ENCODE measurements at places on chromosomes 7 and 10.

DNA sequence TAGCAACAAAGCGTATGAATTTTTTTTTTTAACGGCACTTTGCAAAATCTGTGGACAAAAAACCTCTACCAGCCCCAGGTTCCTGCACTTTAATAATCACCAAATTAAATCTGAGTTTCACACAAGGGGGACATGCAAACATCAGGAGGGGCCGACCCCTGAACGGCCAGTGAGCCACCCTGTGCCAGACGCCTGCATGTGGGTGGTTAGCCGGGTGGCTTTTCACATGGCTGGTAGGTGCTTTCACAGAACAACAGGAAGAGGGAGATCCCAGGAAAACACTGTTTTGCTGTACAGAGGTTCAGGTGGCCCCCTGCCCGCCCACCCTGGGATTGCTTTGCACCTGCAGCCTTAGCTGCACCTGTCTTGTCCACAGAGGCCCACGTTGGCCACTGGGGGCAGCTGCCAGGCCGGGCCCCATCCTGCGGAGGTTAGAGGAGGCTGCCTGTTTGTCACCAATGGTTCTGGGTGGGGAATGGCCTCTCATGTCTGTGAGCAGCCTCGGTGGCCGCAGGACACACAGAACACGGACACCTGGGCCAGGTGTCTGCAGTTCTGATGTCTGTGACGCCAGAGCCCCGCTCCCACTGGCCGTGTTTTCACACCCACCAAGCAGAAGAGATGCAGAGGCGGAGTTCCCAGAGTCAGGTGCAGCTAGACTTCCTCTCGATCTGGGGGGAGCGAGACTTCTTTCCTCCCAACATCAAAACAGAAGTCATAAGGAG, 107.7 kb downstream of the FAM53B start:
- DNase-seq = no peak

GRCh38 chr7:29798422-29798821, 7.9 kb upstream of the WIPF3 start:
- DNase-seq = no peak

- DNase-seq = no peak
Observed at GRCh38 chr7:25148772-25149575, 23.9 kb upstream of the CYCS start.

DNA sequence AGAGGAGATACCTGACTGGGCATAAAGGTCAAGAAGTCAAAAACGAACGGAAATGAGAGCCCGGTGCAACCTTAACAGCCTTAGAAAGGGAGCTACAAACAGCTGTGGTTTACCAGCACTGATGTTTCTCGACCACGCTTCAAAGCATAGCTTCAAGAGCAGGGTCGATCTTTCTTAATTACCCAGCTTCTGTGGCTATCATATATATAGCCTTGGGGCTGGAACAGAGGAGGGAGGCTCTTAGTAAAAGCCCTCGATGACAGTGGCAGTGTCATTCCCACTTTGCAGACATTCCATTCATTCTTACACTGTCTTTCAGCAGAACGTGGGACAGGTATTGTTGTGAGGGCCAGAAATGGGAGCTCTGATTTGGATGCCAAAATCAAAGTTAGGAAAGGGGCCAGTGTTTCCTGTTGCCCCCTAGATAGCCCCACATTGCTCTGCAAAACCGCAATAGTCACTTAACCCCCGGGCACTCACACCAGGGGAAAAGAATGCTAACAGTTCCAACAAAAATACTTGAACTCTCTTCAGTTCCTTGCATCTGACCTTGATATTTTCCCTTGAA, 141.5 kb downstream of the MTPAP start:
- no peak for DNase-seq

DNA sequence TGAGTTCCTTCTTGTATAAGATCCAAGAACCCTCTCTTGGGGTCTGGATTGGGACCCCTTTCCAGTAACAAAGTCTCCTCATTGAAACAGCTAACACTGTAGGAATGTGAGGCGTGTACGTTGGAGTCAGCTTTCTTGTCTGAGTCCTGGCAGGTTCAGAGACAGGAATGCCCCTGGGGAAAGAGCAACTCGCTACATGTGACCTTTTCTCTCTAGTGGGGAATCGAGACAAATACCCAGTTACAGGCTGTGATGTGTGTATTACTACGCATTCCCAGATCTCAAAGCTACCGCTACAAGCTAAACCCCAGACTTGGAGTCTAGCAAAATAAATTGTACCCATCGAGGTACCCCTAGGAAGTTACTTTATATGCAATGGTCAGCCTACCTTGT, 85.6 kb upstream of the FRMD4A start:
- no peak for DNase-seq

DNA sequence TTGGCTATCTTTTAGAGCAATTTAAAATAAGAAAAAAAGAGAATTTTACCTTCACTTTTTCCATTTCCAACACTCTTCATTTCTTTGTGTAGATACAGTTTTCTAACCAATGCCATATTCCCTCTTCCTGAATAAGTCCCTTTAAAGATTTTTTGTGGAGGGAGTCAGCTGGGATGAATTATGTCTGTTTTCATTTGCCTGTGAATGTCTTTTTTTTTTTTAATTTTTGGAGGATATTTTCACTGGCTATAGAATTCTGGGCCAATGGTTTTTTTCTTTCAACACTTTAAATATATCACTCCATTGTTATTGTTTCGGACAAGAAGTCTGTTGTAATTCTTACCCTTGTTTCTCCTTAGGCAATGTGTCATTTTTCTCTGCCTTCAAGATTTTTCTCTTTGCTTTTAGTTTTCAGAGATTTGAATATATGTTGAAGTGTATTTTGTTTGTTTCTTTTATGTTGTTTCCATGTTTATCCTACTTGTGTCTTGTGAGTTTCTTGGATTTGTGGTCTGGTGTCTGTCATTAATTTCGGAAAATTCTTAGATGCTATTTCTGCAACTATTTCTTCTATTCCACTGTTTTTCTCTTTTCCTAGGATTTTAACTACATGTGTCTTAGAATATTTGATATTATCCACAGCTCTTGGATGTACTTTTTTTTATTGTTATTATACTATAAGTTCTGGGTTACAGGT, 20.0 kb upstream of the CXCL12 start:
- no peak for DNase-seq

- no peak for DNase-seq
Observed at GRCh38 chr10:117734731-117735405, 192.3 kb downstream of the EMX2 start.

- no peak for DNase-seq
Observed at GRCh38 chr10:26857991-26858706, 2.6 kb downstream of the ABI1 start.

DNA sequence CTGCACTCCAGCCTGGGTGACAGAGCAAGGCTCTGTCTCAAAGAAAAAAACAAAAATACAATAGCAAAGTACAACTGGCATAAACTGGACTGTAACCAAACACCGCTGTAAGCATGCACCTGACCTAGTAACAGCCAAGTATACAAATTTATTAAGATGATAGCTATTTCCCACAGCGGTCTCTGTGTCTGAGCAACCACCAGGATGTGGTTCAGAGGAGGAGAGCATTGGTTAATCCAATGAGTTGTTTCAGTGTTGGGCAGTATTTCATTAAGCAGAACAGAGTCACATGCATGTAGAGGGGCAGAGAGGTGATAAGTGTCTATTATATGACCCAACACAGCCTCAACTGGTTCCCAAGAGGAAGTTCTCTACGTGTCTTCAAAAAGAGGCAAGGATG, 4.0 kb downstream of the SLC16A12 start:
- DNase-seq = no peak

GRCh38 chr10:83849150-83849549, 290.2 kb upstream of the GHITM start:
- no peak for DNase-seq

DNA sequence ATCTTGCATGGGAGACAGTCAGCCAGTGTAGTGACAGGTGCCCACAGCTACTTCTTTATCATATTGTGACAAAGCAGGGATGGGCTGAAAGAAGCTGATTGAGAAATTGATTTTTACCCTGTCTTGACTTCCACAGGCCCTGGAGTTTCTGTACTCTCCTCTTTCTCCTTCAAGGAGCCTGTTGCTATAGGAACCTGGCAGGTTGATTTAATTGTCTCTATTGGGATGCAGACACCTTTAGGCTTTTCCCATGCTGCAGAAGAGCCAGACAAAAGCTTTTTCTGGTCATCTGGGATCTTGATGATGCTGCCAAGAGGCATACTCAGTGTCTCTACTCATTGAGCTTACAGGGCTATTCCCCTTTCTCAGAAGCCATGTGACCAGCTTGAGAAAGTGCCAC, 754.8 kb downstream of the KCNMA1 start:
- DNase-seq = no peak

GRCh38 chr7:143492043-143492471, 14.4 kb downstream of the TAS2R41 start:
- DNase-seq = no peak

DNA sequence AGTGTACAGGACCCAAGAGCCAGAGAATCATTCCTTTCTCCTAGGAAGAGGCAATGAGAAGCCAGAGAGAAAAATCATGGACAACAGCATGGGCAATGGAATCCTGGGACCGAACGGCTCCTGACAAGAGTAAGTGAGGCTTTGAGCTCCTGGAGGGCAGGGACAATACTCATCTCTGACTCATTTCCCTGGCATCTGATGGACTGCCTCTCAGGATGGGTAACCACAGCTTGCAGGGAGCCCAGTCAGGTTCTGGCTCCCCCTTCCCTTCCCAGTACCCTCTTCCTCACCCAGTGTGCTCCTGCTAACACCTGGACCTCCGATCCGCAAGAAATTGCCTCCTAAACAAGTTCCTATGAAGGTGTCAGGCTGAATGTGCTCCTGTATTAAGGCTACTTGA, 51.2 kb upstream of the SORCS3 start:
- DNase-seq = no peak

DNA sequence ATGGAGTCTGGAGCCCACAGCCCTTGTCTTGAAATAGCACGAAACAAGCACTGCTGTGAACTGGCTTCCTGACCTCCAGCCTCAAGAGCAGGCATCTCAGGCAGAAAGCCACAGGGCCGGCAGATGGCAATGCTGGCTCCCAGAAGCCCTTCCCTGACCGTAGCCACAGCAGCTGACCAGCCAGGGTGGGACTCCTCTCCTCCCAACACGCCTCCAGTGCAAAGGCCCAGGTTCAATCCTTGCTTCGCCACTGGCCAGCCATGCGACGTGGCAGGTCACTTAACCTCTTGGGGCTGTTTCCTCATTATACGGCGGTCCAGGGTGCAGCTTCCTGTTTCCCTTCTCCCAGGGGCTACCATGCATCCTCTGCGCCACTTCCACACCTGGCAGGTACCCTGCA, 12.8 kb downstream of the PRKAG2 start:
- DNase-seq = no peak

DNA sequence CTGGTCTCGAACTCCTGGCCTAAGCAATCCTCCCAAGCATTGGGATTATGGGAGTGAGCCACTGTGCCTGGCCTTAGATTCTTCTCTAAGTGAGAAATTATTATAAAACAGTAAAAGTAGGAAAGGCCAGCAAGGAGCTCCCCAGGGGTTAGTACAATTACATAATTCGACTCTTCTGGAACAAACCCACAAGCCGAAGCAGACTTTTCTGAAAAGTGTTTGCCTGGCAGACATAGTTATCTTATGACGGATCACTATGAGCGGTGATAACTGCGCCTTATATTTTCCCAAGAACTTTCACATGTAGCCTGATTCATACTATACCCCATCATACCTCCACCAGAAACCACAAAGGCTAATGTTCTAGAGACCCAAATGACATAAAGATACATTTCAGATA, 30.2 kb upstream of the SH3PXD2A start:
- DNase-seq = no peak

- no peak for DNase-seq
Observed at GRCh38 chr10:79129361-79129997, 60.7 kb downstream of the ZMIZ1 start.

DNA sequence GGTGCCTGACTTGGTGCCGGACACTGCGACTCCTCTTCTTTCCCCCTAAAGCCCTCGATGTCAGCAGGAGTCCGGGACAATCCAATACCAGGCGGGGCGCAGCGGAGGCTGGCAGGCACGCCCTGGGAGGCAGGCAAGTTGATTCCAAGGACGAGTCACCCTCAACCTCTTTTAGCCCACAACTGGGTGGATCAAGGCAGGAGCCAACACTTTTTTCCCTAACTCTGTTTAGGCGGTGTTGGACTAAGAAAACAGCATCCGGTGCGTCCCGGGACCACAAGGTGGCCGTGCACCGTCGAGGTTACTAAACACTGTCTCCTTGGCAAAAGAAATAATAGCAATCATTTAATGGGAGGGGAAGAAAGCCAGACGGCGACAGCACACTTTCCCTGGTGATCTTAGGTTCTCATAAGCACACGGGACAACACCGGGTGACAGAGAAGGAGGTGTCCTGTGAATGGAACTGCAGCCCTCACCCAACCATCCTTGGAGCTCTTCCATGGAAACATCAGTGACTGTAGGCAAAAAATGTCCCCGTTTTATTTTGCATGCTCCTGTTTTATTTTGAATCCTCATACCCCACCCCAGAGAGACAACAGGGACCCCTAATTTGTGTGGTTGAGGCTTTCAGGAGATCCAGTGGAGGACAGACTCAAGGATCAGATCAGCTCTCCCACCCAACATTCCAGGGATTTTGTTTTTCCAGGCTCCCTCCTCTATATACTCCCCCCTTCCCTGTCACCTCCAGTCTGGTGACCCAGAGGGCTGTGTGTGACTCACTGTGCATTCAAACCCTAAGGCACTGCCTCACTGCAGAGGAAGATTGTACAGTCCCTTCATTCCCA, 1.3 kb upstream of the CALCR start:
- DNase-seq = no peak

- DNase-seq = no peak
Observed at GRCh38 chr10:34094146-34094696, 720.9 kb downstream of the PARD3 start.

GRCh38 chr7:67493366-67493765, 496.7 kb downstream of the TYW1 start:
- no peak for DNase-seq

DNA sequence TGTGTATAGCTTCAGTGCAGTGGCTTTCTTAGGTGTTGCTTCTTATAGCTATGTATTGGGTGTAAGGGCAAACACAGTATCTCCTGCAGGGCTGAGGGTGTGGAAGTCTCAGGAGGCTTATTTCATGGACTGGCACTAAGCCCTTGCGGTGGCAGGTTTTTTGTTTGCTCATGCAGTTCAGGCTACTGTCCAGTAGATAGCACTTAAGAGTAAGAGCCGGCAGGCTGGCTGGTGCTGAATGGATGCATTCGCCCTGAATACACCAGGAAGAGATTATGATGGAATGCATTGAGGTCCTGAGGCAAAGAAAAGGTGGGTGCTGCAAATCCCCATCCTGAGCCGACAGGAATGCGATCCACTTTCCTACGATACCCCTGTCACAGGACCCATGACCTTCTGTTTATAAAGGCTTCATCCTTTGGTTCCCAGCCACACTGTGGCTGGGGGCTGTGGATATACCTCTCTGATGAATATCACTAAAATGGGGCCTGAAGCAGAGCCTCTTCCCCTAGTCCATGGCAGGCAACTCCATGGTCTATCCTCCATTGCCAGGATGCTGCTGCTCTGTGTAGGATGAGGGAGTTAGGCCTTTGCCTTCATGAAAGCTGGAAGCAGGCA, 44.9 kb downstream of the ANXA8 start:
- DNase-seq = no peak

- DNase-seq = no peak
Observed at GRCh38 chr7:39656415-39656814, 33.0 kb downstream of the RALA start.

- no peak for DNase-seq
Observed at GRCh38 chr10:111996103-111996502, 187.5 kb downstream of the GPAM start.

GRCh38 chr10:122702275-122702674, 2.6 kb upstream of the C10orf120 start:
- DNase-seq = no peak

GRCh38 chr10:47374611-47375536, 9.2 kb downstream of the ZNF488 start:
- DNase-seq = no peak
